ENCODE measurements at places on chromosomes 5 and 9. TPM values are rescaled to one million over a fixed set of nuclear protein-coding genes. Genes with fewer than 3 reads are reported as not detected.

TSSK1B gene
- total RNA-seq, result 0.14 TPM

C5orf22 gene
- 19.2 TPM for total RNA-seq

MAMDC4 gene
- 3.5 TPM for total RNA-seq

ACTL7B gene
- total RNA-seq, result not detected

DBH gene
- not detected for total RNA-seq

ZNG1A gene
- total RNA-seq, result 35.8 TPM
